GM10248 (cell line): ENCODE measurements at places on chromosomes 6 and 20.

- DNase-seq, result no peak
Observed at GRCh38 chr6:155219299-155219698, 44.5 kb upstream of the CLDN20 start.

DNA sequence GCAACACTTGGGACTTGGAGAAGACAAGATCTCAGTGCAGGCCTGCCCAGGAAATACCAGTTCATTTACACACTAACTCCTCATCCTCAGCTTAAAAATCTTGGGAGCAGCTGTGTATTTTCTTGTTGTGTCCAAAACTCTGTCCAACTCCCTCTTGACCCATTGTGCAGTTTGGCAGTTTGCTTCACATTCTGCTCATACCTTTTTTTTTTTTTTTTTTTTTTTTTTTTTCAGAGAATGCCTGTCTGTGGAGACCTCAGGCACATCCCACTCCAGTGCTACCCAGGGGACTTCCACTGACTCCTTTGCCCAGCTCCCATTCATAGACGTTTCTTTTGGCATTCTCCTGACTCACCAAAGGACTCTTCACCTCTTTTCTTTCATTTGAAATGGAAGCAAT lies 265.8 kb upstream of the TCF21 start:
- DNase-seq, result no peak

DNA sequence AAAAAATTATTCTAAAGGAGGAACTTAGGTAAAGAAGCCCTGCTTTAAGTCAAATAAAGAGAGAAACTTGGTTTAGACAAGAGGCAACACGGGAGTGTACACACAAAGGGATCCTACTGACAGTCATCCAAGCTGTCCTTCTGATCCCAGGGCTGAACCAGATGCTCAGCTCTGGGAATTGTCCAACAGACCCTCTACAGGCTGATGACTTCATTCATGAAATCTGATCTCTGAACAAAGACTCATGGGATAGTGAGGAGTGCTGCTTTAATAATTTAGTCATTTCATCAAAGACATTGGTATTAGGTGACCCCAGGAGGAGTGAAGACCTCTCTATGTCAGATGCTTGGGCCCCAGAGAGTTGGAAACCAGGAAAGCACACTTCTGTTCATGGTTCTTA lies 65.6 kb upstream of the ARMH2 start:
- DNase-seq, result no peak

- DNase-seq, result no peak
Observed at GRCh38 chr6:82458147-82458546, 94.5 kb downstream of the TPBG start.

- DNase-seq, result no peak
Observed at GRCh38 chr6:88867841-88868731, 95.3 kb downstream of the RNGTT start.

DNA sequence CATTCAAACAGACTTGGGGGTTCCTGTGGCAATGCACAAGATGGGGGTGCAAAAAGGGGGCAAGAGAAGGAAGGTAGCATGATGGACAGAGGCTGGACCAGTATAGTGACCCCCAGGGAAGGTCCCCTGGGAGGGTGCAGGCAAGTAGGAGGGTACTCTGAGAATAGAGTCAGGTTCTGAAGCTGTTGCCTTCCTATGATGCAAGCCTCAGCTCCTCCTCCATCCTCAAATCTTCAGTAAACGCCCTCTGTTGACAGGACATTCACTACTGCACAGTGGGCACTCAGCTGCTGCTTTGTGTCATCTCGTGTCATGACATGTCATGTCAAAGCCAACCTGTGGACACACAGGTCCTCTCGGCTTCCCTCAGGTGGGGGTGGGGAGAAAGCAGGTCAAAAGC lies 5.8 kb upstream of the SDCBP2 start:
- no peak for DNase-seq

GRCh38 chr6:41470331-41471063 lies 75.7 kb upstream of the FOXP4 start:
- no peak for DNase-seq

- DNase-seq, result no peak
Observed at GRCh38 chr20:38112930-38113294, 52.2 kb downstream of the TGM2 start.
